ENCODE measurements at places on chromosomes 3 and 15. TPM values are rescaled to one million over a fixed set of nuclear protein-coding genes. Genes with fewer than 3 reads are reported as not detected.

GRCh38 chr3:106305882-106306435, 437.1 kb upstream of the CBLB start:
- DNase-seq = no peak

- DNase-seq = peak; percentile 5
These were observed 9.0 kb downstream of the HCLS1 start for GRCh38 chr3:121651684-121652083.

DNA sequence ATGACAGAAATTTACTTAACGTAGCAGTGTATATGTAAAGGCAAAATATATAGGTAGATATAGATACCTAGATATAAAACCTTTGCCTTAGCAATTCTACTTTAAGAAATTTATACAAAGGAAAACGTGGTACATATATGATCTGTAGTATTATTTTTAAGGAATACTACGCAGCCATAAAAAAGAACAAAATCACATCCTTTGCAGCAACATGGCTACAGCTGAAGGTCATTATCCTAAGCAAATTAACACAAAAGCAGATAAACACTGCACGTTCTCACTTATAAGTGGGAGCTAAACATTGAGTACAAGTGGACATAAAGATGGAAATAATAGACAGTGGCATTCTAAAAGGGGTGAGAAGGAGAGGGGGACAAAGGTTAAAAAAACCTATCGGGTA, 14.8 kb upstream of the LIPC start:
- no peak for DNase-seq

DNA sequence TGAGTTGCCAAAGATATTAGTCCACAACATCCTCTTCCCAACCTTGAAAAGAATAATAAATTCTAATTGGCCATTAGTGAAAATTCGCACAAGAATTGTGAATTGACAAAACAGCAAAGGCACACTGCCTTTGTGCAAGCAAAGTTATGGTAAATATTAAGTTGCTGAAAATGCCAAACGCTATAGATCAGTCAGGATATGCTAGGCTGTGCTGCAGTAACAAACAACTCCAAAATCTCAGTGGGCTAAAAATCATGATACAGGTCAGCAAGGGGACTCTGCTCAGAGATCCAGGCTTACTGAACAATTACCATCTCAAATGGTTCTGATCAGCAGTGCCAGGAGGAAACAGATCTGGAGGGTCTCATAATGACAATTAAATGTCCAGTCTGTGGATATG, 238.0 kb upstream of the IGF1R start:
- no peak for DNase-seq

DNA sequence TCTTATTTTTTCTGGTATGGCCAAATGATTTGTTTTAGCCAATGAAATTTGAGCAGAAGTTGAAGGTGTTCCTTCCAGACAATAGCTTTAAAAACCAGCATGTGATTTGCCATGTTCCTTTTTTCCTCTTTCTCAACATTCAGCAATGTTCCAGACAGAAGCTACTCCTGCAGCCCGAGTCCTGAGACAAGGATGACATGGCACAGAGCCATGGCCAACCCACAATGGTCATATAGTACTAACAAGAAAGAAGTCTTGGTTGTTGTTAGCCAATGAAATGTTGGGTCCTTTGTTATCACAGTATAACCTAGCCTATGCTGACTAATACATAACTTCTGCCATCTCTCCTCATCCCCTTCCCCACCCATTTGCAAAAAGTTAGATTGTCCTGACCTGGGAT, 211.1 kb upstream of the STT3B start:
- DNase-seq = no peak

DNA sequence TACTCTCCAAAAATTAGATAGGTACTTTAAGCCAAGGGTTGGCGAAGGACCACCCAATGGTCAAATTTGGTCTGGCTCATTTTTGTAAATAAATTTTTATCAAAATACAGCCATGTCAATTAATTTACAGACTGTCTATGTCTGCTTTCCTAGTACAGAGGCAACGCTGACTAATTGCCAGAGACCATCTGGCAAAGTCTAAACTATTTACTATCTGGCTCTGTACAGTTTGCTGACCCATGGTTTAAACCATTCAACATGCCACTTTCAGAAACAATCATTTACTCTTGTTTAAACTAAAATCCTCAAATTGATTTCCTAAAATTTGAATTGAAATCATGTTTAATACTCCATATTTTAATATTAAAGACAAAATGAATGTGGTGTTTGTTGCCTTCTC, 25.9 kb downstream of the CBLB start:
- DNase-seq = peak; percentile 58

GRCh38 chr15:77181305-77182074, 110.6 kb upstream of the TSPAN3 start:
- no peak for DNase-seq

DNA sequence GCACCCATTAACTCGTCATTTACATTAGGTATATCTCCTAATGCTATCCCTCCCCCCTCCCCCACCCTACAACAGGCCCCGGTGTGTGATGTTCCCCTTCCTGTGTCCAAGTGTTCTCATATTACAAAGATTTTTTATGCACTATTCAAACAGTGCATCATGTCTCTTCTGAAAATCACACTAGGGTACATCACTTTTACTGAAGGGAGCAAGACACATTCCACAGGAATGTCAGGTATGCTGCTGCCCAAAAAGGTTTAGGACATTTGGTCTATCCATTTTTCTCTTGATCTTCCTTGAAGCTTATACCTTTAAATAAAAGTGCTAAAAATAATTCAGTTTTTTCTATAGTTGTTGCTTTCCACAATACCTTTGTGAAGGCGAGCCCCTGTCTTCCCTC, 9.2 kb upstream of the EPHA3 start:
- DNase-seq = no peak

The C3orf20 gene
- not detected for polyA plus RNA-seq

The LRRC3B gene
- polyA plus RNA-seq = not detected

The SPSB4 gene
- not detected for polyA plus RNA-seq

The GP5 gene
- polyA plus RNA-seq = 0.02 TPM
